ENCODE measurements at places on chromosomes 7 and 10.
A peak's percentile ranks its signal among the peaks of the same experiment; 100 is the strongest.

DNA sequence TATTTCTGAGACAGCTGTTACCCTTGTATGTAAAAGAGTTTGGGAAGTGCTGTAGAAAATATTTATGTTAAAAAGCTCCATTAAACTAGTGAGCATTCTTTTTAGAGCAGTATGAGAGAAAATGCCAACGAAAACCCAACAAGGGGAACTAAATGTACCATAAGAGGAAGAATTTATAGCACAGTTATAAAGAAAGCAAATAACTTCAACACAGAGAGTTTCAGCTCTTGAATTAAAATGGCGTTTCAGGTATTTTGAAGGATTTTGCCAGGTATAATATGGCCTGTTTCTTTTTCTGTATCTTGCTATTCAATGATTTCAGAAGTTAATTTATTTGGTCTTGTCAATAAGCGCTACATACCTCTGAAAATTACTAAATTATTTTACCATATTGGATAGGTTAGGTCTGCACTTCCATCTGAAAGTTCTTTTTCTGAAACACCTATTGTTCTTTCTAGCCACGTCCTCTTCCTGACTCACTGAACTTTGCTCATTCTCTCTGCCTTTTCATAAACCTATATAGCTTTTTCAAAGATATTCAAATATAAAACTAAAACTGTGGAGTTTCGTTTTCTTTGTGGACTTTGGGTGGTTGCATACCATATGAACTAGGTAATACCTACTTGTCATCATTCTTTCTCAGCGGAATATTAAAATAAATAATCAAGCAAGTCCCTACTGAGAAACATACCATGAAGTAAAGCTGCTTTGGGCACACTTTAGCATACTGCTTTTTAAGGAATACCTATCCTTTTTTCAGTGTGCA is 136.1 kb downstream of the SEMA3A start:
- no peaks in the 10 kb centered on the region for H3K27me3 ChIP-seq
- no peaks in the 10 kb centered on the region for H3K36me3 ChIP-seq
- no peak overlapping the region for H3K27ac ChIP-seq
- no peaks in the 10 kb centered on the region for H3K4me1 ChIP-seq
- no peak for DNase-seq
- no peak overlapping the region for H3K4me3 ChIP-seq

DNA sequence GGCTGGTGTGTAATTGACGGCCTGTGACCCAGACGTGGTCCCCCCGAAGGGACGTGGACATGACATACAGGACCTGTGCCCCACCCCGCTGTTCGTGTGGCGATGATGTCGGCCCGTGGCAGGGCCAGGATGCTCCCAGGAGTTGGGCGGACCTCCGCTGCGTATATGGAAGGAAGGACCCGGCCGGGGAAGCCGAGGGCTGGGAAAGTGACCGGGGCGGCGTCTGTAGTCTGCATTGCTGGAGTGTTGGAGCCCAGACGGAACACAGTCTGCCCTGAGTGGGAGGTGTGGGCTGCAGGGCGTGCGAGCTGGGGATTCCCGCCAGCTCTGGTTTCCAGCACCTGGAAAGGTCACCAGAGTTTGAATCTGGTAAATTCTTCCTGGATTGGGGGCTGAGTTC is 45.0 kb upstream of the FOXL3 start:
- H3K4me3 ChIP-seq = no peak overlapping the region
- H3K36me3 ChIP-seq = no peaks in the 10 kb centered on the region
- DNase-seq = no peak
- H3K27me3 ChIP-seq = no peaks in the 10 kb centered on the region
- peak overlapping the region; percentile 34 for H3K27ac ChIP-seq

GRCh38 chr10:68470300-68470699 is 1.5 kb downstream of the DNA2 start:
- H3K27me3 ChIP-seq = no peaks in the 10 kb centered on the region
- DNase-seq = no peak
- H3K4me1 ChIP-seq = peaks cover 6% of the 10 kb centered on the region
- no peak overlapping the region for H3K4me3 ChIP-seq

- no peaks in the 10 kb centered on the region for H3K27me3 ChIP-seq
- no peak overlapping the region for H3K4me3 ChIP-seq
- no peaks in the 10 kb centered on the region for H3K36me3 ChIP-seq
- DNase-seq = no peak
- H3K27ac ChIP-seq = no peak overlapping the region
- no peaks in the 10 kb centered on the region for H3K4me1 ChIP-seq
Measured at GRCh38 chr10:90180886-90181691, 479.7 kb downstream of the KIF20B start.

GRCh38 chr10:110008518-110009339 is 945 bp downstream of the ADD3 start:
- peak overlapping the region; percentile 92 for H3K27ac ChIP-seq
- H3K36me3 ChIP-seq = no peaks in the 10 kb centered on the region
- peak; percentile 38 for DNase-seq
- H3K4me3 ChIP-seq = peak overlapping the region; percentile 78
- no peaks in the 10 kb centered on the region for H3K4me1 ChIP-seq

GRCh38 chr7:133822001-133822641 is 305.0 kb upstream of the LRGUK start:
- no peaks in the 10 kb centered on the region for H3K27me3 ChIP-seq
- DNase-seq = no peak
- no peak overlapping the region for H3K27ac ChIP-seq
- H3K36me3 ChIP-seq = no peaks in the 10 kb centered on the region
- H3K4me1 ChIP-seq = no peaks in the 10 kb centered on the region
- no peak overlapping the region for H3K4me3 ChIP-seq

DNA sequence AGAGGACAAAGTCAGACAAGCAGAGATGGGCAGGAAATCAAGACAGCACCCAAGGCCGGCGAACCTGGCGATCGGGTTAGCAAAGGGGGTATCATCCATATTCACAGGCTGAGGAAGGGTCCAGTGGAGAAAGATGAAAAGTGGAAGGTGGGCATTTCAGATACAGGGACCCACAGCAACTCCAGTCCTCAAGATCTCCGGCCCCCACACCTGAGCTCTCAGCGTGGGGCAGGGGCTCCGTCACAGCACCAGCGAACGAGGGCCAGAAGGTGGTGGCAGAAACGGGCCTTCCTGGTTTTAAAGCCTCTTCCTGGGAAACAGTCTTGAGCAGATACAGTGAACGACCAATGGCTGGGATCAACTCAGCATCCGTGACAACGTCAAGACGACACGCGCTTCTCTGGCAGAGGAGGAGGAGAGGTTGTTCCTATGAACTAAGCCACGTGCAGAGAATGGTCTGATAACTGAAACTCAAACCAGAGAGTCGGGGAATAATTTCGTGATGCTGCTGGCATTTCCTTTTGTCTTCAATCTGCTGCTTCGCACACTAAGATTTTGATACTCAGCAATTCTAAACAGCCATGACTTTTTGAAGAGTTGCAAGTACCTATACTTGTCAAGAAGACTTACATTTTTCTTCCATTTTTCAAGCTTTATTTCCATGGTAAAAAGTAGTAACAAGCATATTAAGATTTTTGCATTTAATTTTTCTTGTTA is 219.8 kb downstream of the ZMYND11 start:
- no peak overlapping the region for H3K27ac ChIP-seq
- H3K4me1 ChIP-seq = no peaks in the 10 kb centered on the region
- no peak overlapping the region for H3K4me3 ChIP-seq
- no peak for DNase-seq
- H3K36me3 ChIP-seq = no peaks in the 10 kb centered on the region
- H3K27me3 ChIP-seq = no peaks in the 10 kb centered on the region

GRCh38 chr10:119090968-119091367 is 10.4 kb upstream of the EIF3A start:
- H3K27me3 ChIP-seq = no peaks in the 10 kb centered on the region
- H3K36me3 ChIP-seq = no peaks in the 10 kb centered on the region
- H3K27ac ChIP-seq = no peak overlapping the region
- no peak overlapping the region for H3K4me3 ChIP-seq
- H3K4me1 ChIP-seq = no peaks in the 10 kb centered on the region
- no peak for DNase-seq

GRCh38 chr7:67661-68395 is 124.5 kb upstream of the FAM20C start:
- H3K27ac ChIP-seq = no peak overlapping the region
- H3K27me3 ChIP-seq = no peaks in the 10 kb centered on the region
- H3K4me3 ChIP-seq = no peak overlapping the region
- no peak for DNase-seq
- H3K4me1 ChIP-seq = no peaks in the 10 kb centered on the region

DNA sequence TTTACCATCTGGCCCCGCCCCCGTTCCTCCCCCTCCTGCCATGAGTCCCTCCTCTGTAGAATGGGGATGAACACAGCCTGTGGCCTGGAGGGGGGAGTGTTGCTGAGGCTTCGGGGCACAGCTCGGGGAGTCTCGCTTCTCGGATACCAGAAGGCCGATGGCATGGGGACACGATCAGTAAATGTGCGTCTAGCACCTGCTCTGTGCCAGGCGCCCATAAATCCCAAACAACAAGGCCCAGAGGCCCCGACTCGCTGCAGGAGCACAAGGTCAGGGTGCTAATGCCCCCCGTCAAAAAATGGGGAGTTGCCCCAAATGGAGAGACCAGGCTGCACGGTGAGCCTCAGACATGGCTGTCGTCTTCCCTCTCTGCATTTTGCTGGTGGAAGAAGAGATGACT is 40.7 kb downstream of the JAKMIP3 start:
- no peaks in the 10 kb centered on the region for H3K4me1 ChIP-seq
- H3K27ac ChIP-seq = no peak overlapping the region
- no peaks in the 10 kb centered on the region for H3K27me3 ChIP-seq
- no peaks in the 10 kb centered on the region for H3K36me3 ChIP-seq
- no peak for DNase-seq

DNA sequence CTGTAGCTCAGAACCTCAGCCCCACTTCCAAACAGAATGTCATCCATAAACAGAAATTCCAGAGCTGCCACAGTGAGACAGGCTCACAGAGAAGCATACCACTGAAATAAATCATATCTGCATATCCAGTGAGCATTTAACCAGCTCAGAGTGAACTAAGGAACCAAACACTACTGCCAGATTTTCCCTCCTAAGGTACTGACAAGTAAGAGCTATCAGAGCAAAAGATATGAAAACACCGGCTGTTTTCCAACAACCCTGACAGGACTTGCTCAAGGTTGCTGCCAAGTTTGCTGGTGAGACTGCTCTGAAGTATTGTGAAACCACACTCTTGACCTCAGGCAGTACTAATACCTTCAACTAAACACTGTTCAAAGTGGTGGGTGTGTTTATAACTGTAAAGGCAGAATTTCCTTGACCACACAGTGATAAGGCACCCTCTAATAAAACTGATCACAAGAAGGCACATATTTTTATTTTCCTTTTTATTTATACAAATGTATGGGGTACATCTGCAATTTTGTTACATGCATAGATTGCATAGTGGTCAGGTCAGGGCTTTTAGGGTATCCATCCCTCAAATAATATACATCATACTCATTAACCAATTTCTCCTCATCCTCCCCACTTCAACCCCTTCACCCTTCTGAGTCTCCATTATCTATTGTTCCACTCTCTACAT is 18.3 kb downstream of the SGMS1 start:
- H3K4me1 ChIP-seq = peaks cover 22% of the 10 kb centered on the region
- H3K27ac ChIP-seq = peak overlapping the region; percentile 68
- no peak overlapping the region for H3K4me3 ChIP-seq
- no peaks in the 10 kb centered on the region for H3K27me3 ChIP-seq

- no peaks in the 10 kb centered on the region for H3K36me3 ChIP-seq
- no peak overlapping the region for H3K27ac ChIP-seq
- no peaks in the 10 kb centered on the region for H3K4me1 ChIP-seq
- DNase-seq = no peak
- H3K27me3 ChIP-seq = no peaks in the 10 kb centered on the region
Measured at GRCh38 chr10:100469756-100470155, 6.9 kb downstream of the WNT8B start.

GRCh38 chr10:61812052-61812721 is 89.3 kb upstream of the ARID5B start:
- H3K27me3 ChIP-seq = peaks cover 2% of the 10 kb centered on the region
- no peaks in the 10 kb centered on the region for H3K36me3 ChIP-seq
- H3K4me1 ChIP-seq = no peaks in the 10 kb centered on the region
- no peak for DNase-seq
- no peak overlapping the region for H3K27ac ChIP-seq

- no peaks in the 10 kb centered on the region for H3K4me1 ChIP-seq
- H3K27ac ChIP-seq = no peak overlapping the region
- H3K4me3 ChIP-seq = no peak overlapping the region
Measured at GRCh38 chr10:86203162-86203905, 163.3 kb downstream of the GRID1 start.
